ENCODE measurements at places on chromosomes 11 and 22.

- H3K27me3 ChIP-seq = no peaks in the 10 kb centered on the region
- peaks cover 21% of the 10 kb centered on the region for H3K36me3 ChIP-seq
These were observed 44.7 kb upstream of the SERPIND1 start for GRCh38 chr22:20729194-20729593.

- no peak overlapping the region for H3K4me3 ChIP-seq
- H3K4me1 ChIP-seq = no peaks in the 10 kb centered on the region
- H3K27me3 ChIP-seq = no peaks in the 10 kb centered on the region
- no peak overlapping the region for H3K27ac ChIP-seq
- H3K36me3 ChIP-seq = no peaks in the 10 kb centered on the region
These were observed 471.2 kb upstream of the CNTN5 start for GRCh38 chr11:98549571-98549970.

DNA sequence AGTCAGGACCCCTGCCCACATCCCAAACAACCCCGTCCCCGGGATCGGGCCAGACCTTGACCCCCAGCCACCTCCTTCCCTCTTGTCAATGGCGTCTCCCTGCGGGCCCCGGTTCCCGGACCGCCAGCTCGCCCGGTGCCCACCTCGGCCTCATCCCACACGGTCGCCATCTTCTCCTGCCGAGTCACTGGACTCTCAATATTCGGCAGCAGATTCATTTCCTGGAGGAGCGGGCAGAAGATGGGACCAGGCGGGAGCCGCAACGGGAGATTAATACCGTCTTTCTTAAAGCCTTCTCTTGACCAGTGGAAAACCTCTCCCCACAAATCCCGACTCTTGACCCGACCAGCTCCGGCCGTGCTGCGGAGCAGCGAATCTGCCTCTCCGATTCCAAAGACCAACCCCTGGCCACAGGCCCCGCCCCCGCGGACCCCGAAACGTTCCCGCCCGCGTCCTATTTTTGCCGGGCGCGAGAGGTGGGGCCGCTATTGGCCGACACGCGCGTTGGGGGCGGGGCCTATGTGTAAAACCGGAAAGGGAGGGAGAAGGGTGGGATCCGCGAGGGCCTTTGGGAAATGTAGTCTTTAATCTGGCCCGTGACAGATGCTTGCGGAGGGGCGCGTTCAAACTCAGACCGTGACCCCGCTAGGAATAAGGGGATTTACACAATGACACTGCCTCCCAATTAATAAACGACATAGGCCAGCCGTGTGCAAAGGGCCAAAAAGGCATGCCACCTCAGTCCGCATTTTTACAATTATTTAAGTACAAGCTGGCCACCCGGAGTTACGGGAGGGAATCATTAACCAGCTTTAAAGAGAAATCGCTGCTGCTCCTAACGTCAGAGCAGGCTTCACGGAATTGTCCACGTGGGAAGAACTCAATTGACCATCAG, at the start of gene PSMC3:
TSS of gene PSMC3 (minus strand) at position 378 of the 895 bp plus-strand sequence. CDS start at position 218, 160 bp downstream.
- H3K27me3 ChIP-seq = no peaks in the 10 kb centered on the region
- H3K4me3 ChIP-seq = peak within 1 kb of the TSS; percentile 96
- DNase-seq = peak; percentile 97
- peaks cover 19% of the 10 kb centered on the region for H3K4me1 ChIP-seq

DNA sequence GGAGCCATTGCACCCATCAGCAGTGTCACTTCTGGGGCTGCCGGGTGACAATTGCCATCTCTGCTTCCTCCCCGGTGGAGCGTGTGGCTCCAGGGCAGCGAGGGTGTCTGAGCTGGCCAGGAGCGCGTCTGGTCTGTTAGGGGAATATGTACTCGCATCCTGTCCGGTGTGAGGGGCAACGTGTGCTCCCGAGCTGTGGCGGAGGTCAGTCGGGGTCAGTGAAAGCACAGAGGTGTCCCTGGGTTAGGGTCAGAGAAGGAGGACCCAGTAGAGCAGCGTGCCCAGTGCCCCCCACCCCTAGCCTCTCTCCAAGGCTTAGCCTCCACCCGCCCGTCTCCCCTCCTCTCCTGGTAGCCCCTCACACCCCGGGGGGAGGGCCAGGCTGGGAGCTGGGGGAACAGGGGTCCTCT, 1.5 kb downstream of the CLCF1 start:
- H3K36me3 ChIP-seq = peaks cover 12% of the 10 kb centered on the region
- no peak for DNase-seq
- no peaks in the 10 kb centered on the region for H3K27me3 ChIP-seq
- peak overlapping the region; percentile 89 for H3K27ac ChIP-seq

GRCh38 chr11:67820081-67820480, 145.7 kb upstream of the ALDH3B2 start:
- no peaks in the 10 kb centered on the region for H3K36me3 ChIP-seq
- no peak overlapping the region for H3K27ac ChIP-seq
- H3K4me1 ChIP-seq = no peaks in the 10 kb centered on the region
- peaks cover 7% of the 10 kb centered on the region for H3K27me3 ChIP-seq
- no peak overlapping the region for H3K4me3 ChIP-seq

- peaks cover 15% of the 10 kb centered on the region for H3K4me1 ChIP-seq
- no peaks in the 10 kb centered on the region for H3K27me3 ChIP-seq
- H3K36me3 ChIP-seq = no peaks in the 10 kb centered on the region
These were observed 5.8 kb downstream of the CRELD2 start for GRCh38 chr22:49924113-49924833.

DNA sequence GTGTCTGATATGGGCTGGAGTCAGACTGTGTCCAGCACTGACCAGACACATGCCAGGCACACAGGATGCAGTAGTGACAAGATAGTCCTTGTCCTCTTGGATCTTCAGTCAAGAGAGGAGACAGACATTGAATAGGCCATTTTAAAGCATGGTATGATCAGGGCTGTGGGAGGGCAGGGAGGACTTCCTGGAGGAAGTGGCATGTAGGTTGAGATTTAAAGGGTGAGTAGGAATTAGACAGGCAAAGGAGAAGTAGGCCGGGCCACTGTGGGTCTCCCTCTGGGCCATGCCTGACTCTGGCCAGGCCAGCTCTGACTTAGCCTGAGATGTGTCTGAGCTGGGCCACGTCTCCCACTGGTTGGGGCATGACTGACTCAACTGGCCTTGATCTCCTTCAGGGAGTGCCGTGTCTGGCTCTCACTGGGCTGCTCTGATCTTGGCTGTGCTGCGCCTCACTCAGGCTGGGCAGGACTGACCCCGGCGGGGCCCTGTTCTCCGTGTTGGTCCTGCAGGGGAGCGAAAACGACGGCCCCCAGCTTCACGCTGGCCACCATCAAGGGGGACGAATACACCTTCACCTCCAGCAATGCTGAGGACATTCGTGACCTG, 71.2 kb downstream of the MYO7A start:
- no peak overlapping the region for H3K27ac ChIP-seq
- H3K4me3 ChIP-seq = no peak overlapping the region
- H3K27me3 ChIP-seq = peaks cover 5% of the 10 kb centered on the region
- peaks cover 5% of the 10 kb centered on the region for H3K4me1 ChIP-seq

DNA sequence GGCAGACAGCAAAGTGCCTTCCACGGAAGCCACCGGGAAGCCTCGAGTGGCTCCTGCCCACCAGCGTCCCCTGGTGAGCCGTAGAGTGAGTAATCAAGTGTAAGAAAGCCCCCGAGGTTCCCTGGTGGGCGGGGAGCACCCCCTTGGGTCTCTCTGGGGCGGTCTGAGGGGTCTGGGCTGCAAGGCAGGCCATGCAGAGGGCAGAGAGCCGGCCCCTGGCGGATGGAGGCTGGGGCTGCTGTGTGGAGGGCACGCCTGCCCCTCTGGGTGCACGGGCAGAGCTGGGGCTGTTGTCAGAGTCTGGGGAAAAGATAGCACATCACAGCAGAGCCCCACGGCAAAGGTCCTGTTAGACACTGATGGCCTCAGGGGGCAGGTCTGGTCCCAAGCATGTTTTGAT, 25.7 kb upstream of the MYRF start:
- DNase-seq = no peak
- H3K27ac ChIP-seq = no peak overlapping the region
- H3K36me3 ChIP-seq = no peaks in the 10 kb centered on the region
- peaks cover 7% of the 10 kb centered on the region for H3K27me3 ChIP-seq

DNA sequence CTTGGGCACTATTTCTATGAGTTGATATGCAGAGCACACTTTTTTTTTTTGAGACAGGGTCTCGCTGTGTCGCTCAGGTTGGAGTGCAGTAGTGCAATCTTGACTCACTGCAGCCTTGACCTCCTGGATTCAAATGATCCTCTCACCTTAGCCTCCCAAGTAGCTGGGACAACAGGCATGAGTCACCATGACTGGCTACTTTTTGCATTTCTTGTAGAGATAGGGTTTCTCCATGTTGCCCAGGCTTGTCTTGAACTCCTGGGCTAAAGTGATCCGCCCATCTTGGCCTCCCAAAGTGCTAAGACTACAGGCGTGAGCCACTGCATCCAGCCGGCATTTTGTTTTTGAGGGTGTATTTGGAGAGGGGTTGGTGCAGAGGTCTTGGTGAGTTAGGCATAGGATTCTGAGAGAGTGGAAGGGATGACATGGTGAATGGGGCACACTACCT, 29.9 kb upstream of the MTCH2 start:
- DNase-seq = no peak
- no peaks in the 10 kb centered on the region for H3K27me3 ChIP-seq
- H3K27ac ChIP-seq = no peak overlapping the region

DNA sequence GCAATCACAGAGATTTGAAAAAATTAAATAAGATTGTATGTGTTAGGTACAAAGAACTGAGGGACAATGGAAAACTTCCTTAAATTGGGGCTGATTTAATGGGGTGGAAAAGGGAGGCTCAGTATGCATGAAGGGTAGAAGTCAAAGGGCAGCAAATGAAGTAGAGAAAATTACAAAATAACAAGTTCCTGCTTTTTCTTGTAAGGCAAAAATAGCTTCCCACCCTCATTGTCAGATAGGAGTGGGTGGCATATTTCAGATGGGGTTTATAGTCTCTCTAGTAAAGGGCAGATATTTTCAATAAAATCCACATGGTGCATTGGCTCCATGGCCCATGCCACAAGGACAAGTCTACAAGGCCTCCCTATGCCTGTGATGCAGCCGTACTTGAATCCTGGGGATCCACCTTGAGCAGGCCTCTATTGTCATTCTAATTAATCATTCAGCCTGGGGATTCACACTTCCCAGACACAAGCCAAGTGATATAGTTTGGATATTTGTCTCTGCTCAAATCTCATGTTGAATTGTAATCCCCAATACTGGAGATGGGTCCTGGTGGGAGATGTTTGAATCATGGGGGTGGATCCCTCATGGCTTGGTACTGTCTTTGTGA, 36.7 kb upstream of the SESN3 start:
- H3K36me3 ChIP-seq = no peaks in the 10 kb centered on the region
- peaks cover 17% of the 10 kb centered on the region for H3K4me1 ChIP-seq
- no peaks in the 10 kb centered on the region for H3K27me3 ChIP-seq
- DNase-seq = no peak
- no peak overlapping the region for H3K4me3 ChIP-seq

GRCh38 chr11:94768602-94769541, 716 bp downstream of the AMOTL1 start:
- H3K27ac ChIP-seq = no peak overlapping the region
- no peaks in the 10 kb centered on the region for H3K4me1 ChIP-seq
- no peaks in the 10 kb centered on the region for H3K36me3 ChIP-seq
- no peak for DNase-seq

Measured in memory B cell (primary cell).